ENCODE measurements at places on chromosomes 4 and X.

DNA sequence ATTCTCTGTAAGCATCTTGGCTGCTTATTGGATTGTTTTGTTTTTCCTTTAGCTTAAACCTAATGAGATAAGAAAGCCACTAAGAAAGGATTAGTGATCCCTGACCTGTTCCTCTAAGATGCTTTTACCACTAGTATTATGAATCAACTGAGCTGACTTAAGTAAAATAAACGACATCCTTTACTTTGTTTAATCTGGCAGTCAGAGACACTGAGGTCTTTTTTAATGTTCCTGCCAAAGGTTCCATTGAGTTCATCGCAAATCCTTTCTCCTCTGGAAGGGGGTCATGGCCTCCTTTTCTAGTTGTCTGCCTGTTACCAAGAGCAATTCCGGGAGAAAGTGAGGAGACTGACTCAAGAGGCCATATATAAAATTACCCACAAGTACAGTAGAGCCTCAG, 1038.3 kb upstream of the SLIT2 start:
- DNase-seq, result no peak

GRCh38 chrX:29477878-29478277, 737.5 kb upstream of the MAGEB2 start:
- no peak for DNase-seq

DNA sequence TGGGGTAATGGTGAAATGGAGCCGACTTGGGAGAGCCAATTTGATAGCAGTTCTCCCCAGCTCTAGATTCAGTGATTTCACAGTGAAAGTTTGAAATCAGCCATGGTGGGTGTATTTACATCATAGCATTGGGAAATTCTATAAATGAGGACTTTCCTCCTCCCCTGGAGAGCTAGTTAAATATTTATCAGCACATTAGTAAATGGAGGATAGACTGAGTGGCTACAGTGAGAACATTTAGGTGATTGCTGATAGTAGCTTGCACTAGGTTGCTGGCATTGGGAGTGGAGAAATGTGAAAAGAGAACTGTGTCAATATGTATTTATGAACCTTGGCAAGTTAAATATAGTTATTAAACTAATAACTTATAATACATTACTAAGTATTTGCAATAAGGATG, 347.3 kb downstream of the CCSER1 start:
- DNase-seq, result no peak

GRCh38 chr4:48483777-48484493, 792 bp downstream of the SLC10A4 start:
- DNase-seq, result no peak

- DNase-seq, result no peak
These were observed 12.0 kb upstream of the PCYT1B start for GRCh38 chrX:24659106-24659505.

- no peak for DNase-seq
These were observed 63.5 kb upstream of the WDR1 start for GRCh38 chr4:10179957-10180602.

GRCh38 chr4:3715061-3715854, 50.9 kb upstream of the ADRA2C start:
- no peak for DNase-seq

DNA sequence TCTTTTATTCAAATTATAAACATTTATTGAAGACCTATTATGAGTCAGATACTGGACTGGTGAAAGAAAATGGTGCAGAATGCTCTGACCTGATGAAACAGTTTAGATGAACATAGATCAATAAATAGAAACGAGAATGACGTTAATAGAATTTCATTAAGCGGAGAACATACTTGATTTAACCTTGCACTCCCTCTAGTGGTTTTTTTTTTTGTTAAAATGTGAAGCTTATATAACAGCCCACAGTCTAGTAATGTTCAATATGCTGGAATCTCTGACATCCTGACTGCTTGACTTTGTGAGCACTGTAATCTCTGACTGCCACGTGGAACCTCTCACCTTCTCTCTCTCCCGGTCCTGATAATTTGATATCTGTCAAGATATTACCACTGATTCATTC, 32.3 kb downstream of the HDAC8 start:
- peak; percentile 5 for DNase-seq

DNA sequence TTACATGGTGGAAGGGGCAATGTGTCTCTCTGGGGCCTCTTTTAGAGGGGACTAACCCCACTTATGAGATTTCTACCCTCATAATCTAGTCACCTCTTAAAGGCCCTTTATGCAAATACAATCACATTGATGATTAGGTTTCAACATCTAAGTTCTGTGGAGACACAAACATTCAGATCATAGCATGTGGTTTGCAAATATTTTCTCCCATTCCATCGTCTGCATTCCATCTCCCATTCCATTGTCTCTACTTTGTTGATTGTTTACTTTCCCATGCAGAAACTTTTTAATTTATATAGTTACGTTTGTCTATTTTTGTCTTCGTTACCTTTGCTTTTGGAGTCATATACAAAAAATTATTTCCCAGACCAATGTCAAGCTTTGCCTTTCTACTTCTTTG, 927.5 kb upstream of the INTU start:
- DNase-seq, result no peak

- no peak for DNase-seq
These were observed 36.3 kb downstream of the MGARP start for GRCh38 chr4:139243448-139244365.

- DNase-seq, result no peak
These were observed 10.2 kb downstream of the GAK start for GRCh38 chr4:921830-922331.

GRCh38 chrX:42530027-42530426, 247.9 kb downstream of the PPP1R2C start:
- DNase-seq, result no peak

- DNase-seq, result no peak
These were observed 119.4 kb downstream of the AKAP4 start for GRCh38 chrX:50081282-50081889.

DNA sequence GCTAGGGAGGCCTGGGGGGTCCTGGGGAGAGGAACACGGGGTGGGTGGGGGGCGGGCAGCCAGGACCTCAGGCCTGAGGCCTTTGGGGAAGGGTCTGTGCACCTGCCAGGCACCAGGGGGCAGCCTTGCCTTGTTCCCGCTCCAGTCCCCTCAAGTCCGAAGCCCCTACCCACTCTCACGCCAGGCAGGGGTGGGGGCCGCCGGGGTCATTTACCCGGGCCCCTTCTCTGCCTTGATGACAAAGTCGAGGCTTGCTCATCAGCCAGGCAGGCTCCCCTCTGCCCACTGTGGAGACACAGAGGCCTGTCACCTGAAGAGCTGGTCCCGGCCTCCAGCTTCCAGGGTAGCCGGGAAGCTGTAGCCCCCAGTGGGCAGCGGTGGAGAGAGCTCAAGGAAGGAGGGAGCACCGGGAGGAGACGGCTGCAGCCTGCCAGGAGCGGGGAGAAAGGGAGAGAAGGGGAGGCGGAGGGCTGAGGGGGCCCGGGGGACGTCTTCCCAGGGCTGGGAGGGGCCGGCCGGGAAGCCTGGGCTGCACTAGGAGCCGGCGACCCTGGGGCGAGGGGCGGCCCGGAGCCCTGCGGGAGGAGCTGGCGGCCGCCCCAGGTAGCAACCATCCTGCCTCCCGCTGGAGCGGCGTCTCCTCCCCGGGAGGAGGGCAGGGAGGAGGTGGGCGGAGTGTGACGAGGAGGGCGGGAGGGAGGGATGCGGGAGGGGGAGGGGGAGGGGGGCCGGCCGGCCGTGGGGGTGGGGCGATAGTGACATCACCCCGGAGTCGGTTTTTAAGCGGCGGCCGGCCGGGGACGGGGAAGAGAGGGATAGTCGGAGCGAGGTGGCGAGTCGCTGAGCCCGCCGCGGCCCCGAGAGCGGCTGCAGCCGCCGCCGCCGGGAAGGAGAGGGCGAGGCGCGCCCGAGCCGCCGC, at the start of gene SLC6A8:
Gene SLC6A8 (plus strand): TSS at position 806 of the 919 bp plus-strand sequence. CDS start 649 bp downstream, outside the sequence.
- no peak for DNase-seq

GRCh38 chrX:11458170-11458569, 165.0 kb downstream of the AMELX start:
- DNase-seq, result no peak
